Activated CD8-positive, alpha-beta T cell treated with anti-CD3 and anti-CD28 coated beads, Interleukin-2, amount 10 ng/mL, durations not matched to agents 7 days and 5 days (primary cell): ENCODE measurements at places on chromosomes 11 and 22.
A peak's percentile ranks its signal among the peaks of the same experiment; 100 is the strongest.

GRCh38 chr11:64090806-64091516 lies 55.2 kb downstream of the FLRT1 start:
- no peak overlapping the region for H3K4me3 ChIP-seq
- H3K4me1 ChIP-seq: peaks cover 11% of the 10 kb centered on the region
- H3K27ac ChIP-seq: no peak overlapping the region
- no peaks in the 10 kb centered on the region for H3K36me3 ChIP-seq

DNA sequence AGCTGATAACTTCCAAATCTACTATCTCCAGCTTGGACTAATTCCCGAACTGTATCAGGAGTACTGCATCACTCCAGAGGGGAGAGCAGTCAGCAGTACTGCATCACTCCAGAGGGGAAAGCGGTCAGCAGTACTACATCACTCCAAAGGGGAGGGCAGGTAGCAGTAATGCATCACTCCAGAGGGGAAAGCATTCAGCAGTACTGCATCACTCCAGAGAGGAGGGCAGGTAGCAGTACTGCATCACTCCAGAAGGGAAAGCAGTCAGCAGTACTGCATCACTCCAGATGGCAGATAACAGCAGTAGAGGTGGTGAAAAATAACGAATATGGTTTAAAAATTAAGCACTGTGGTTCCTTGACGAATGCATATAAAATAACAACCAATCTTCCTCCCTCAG lies 8.4 kb downstream of the CWC15 start:
- H3K4me1 ChIP-seq: no peaks in the 10 kb centered on the region
- H3K27ac ChIP-seq: no peak overlapping the region
- no peaks in the 10 kb centered on the region for H3K27me3 ChIP-seq
- no peak overlapping the region for H3K4me3 ChIP-seq
- DNase-seq: no peak
- peaks cover 69% of the 10 kb centered on the region for H3K36me3 ChIP-seq

DNA sequence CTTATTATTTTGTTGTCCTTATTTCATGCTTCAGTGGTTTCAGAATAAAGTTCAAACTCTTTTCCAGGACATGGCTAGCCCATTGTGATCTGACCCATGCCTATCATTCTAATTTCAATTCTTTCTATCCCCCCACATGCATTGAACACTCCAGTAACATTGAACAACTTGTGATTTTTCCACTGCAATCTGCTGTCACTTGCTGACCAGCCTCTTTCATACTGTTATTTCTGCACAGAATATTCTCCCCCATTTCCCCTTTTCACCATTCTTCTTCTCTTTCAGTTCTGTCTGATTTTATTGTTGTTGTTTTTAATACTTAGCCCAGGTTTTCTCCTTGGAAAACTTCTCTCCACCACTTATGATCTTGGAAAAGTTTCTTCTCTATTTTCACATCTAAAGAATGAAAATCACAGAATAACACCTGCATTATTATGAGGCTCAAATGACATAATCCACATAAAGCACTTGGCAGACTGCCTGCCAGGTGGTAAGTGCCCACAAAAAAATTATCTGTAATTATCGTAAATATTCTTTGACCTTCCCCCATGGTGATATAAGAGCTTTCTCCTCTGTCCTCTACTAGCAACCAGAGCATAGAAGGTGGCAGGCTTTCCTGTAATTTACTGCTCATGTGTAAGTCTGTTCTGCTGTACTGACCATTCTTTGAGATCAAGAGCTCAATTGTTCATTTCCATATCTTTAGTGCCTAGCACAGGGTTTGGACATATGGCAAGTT lies 51.9 kb upstream of the EED start:
- peak overlapping the region; percentile 75 for H3K4me3 ChIP-seq
- H3K27me3 ChIP-seq: peaks cover 9% of the 10 kb centered on the region
- peaks cover 18% of the 10 kb centered on the region for H3K4me1 ChIP-seq
- no peak for DNase-seq
- H3K27ac ChIP-seq: peak overlapping the region; percentile 36
- peaks cover 6% of the 10 kb centered on the region for H3K36me3 ChIP-seq

DNA sequence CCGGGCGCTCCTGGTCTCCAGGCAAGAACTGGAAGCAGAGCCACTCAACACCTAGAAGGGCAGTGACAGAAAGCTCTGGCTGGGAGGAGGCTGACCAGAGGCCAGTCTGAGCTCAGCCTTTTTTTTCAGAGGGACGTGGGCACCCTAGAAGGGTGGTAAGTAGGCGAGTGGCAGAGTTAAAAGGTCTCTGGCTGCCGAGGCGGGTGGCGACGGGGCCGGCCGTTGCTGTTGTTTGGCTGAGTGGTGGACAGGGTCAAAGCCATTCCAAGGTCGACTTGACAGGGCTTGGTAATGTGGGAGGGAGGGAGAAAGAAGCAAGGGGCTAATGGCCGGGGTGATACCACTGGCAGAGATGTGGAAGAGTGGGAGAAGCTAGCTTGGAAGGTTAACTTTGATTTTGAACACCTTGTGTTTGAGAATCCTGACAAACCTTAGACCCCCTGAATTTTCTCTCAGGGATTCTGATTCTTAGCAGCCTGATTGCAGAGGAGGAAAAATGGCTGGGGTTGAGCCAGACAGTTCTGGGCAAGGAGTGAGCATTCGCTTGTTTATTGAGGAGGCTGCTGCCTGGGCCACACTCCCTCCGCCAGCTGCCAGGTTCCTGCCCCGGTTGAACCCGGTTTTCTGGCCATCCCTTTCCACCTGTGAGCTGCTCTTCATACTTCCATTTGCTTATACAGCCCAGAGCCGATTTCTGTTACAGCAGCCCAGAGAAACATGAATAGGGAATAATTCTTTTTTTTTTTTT lies 868 bp upstream of the SYCE3 start:
- DNase-seq: no peak
- peaks cover 14% of the 10 kb centered on the region for H3K27me3 ChIP-seq
- H3K36me3 ChIP-seq: peaks cover 6% of the 10 kb centered on the region

- H3K4me1 ChIP-seq: no peaks in the 10 kb centered on the region
- no peak for DNase-seq
- H3K27ac ChIP-seq: no peak overlapping the region
- H3K27me3 ChIP-seq: no peaks in the 10 kb centered on the region
- H3K4me3 ChIP-seq: no peak overlapping the region
Measured at GRCh38 chr11:110947096-110947495, 234.9 kb upstream of the ARHGAP20 start.

GRCh38 chr11:112719736-112720525 lies 241.3 kb upstream of the NCAM1 start:
- no peak overlapping the region for H3K27ac ChIP-seq
- no peaks in the 10 kb centered on the region for H3K4me1 ChIP-seq
- H3K4me3 ChIP-seq: no peak overlapping the region
- DNase-seq: no peak

DNA sequence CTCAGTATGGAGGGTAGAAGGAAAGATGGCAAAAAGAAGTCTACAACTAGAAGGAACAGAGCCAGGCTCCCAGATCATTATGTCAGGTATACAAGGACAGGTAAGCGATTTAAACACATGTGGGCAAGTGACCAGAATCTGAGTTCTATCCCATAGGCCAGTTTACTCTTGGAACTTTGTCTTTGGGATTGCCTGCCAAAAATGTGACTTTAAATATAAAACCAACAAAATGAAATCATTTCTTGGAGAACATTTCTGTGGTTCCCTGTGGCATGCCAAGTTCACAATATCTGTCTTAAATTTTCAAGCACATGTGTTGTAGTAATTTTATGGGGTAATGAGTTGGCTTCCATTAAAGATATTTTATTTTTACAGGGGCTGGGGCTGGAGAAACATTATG lies 141.0 kb downstream of the SLC17A6 start:
- H3K27me3 ChIP-seq: no peaks in the 10 kb centered on the region
- no peak overlapping the region for H3K27ac ChIP-seq
- no peak overlapping the region for H3K4me3 ChIP-seq
- no peaks in the 10 kb centered on the region for H3K4me1 ChIP-seq

- H3K4me3 ChIP-seq: no peak overlapping the region
- H3K4me1 ChIP-seq: no peaks in the 10 kb centered on the region
- H3K36me3 ChIP-seq: no peaks in the 10 kb centered on the region
Measured at GRCh38 chr11:76410851-76411357, 29.8 kb downstream of the GVQW3 start.

DNA sequence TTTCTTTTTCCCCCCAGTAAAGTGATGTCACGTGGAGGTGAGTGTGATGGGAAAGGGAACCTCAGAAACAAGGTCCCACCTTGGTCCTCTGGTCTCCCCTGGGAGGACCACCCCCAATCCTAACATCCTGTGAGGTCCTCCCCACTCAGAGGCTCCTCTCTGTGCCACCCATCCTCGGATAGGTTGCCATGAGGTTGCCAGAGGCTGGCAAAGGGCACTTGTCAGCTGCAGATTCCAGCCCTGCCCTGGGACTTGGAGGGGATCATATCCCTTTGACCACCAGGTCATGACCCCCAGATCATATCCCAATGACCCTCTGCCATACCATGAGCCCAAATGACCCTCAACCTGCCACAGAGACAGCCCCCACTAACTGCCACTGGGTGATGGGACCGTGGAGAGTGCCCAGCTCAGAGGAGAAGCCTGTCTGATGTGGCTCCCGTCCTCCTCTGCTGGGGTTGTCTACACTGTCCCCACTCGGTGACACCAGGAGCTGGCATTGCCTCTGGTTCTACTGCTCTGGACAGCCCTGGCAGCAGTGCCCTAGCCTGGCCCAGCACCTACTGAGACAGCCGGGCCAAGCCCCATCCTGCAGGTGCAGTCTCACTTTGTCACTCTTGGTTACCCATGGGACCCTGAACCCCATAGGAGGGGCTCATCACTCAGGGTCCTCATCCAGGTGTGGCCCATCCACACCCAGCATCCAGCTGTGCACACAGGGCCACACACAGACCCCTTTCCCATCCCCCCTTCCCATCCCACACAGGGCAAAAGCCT lies 90.2 kb upstream of the KCNQ1OT1 start:
- peaks cover 2% of the 10 kb centered on the region for H3K4me1 ChIP-seq
- no peak for DNase-seq
- no peak overlapping the region for H3K4me3 ChIP-seq
- no peaks in the 10 kb centered on the region for H3K36me3 ChIP-seq
- H3K27me3 ChIP-seq: peaks cover 6% of the 10 kb centered on the region

DNA sequence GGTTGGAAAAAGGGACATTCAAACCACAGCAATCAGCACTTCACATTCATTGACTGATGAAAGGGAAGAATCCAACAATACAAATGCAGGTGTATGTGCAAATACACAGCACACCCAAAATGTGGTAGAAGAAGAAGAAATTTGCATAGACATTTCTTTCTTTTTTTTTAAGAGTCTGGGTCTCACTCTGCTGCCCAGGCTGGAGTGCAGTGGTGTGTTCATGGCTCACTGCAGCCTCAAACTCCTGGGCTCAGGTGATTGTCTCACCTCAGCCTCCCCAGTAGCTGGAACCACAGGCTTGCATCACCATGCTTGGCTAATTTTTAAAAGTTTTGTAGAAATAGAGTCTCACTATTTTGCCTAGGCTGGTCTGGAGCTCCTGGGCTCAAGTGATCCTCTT lies 21.9 kb downstream of the CARS1 start:
- peaks cover 69% of the 10 kb centered on the region for H3K36me3 ChIP-seq
- H3K27ac ChIP-seq: no peak overlapping the region
- H3K27me3 ChIP-seq: no peaks in the 10 kb centered on the region
- peaks cover 48% of the 10 kb centered on the region for H3K4me1 ChIP-seq

DNA sequence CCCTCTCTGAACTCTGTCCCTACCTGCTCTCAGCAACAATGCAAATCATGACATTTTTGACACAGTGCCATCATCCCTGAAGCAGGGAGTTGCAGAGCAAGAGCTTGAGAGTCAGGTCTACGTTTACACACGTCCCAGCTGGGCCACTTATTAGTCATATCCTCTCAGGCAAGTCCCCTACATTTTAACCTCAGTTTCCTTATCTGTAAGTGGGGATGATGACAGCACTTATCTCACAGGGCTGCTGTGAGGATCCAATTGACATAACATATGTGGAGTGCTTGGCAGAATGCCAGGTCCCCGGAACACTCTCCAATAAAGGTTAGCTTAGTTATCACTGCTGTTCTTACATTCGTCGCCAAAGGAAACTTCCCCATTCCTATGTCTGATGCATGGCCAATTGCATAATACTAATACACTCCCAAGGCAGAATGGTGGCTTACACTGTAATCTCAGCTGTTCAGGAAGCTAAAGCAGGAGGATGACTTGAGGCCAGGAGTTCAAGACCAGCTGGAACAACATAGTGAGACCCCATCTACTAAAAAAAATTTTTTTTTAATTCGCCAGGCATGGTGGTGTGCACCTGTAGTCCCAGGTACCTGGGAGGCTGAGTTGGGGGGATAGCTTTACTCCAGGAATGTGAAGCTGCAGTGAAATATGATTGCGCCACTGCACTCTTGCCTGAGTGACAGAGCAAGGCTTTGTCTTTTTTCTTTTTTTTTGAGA lies 16.6 kb downstream of the ASCC2 start:
- H3K4me1 ChIP-seq: peaks cover 16% of the 10 kb centered on the region
- peak overlapping the region; percentile 80 for H3K27ac ChIP-seq
- DNase-seq: peak; percentile 63
- H3K36me3 ChIP-seq: peaks cover 62% of the 10 kb centered on the region

DNA sequence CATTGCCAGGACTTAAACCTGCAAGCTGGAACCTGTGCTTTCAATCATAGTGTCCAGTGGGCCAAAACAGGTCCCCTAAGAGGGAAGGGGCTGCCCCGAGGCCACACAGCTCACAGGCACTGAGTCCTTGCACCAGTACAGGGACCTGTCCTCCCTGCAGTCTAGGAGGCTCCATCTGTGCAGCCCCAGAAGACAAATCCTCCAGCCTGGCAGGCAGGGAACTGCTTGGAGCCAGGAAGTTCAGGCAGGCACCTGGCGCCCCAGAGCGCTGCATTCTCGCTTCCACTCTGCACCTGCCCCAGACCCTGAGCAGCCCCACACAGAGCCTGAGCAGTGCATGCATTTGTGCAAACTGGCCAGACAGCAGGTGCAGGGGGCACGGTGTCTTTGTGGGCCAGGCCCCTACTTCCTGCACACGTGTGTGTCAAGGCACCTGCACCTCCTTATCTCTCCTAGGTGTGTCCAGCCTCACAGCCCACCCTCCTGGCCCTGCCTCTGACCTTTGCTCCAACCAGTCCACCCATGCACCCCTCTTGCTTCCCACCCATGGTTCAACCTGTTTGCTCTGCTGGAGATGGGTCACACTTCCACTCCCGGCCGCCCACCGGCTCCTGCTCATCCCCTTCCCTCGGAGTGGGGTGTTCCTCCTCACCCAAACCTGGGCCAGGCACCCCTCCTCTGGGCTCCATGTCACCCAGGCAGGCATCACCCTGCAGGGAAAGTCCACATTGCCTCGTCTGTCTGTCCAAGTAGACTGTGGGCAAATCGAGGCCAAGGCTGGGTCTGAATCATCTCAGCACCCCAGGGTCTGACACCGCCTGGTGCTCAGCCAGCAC lies 19.0 kb downstream of the LINC01488 start:
- no peaks in the 10 kb centered on the region for H3K36me3 ChIP-seq
- H3K4me1 ChIP-seq: peaks cover 6% of the 10 kb centered on the region

DNA sequence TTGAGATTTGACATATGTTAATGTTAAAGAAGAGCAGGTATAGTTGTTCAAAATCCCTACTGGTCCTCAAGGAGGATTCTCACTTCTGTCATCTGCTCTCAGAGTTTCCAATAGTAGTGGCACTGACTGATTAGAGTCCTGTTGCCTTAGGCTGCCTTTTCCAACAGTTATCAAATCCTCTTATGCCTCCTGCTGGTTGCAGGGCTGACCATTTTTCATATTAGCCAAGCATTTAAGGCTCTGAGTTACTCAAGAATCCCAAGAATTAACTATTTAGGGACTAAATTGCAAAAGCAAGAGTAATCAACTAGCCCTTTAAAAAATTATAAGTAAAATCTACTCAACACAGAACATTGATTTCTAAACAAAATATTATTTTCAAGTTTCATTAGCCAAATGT lies 212.0 kb upstream of the CHORDC1 start:
- H3K4me3 ChIP-seq: no peak overlapping the region
- peaks cover 2% of the 10 kb centered on the region for H3K27me3 ChIP-seq
- H3K4me1 ChIP-seq: no peaks in the 10 kb centered on the region
- no peak for DNase-seq

- H3K27ac ChIP-seq: no peak within 1 kb of the TSS
- peaks cover 25% of the 10 kb centered on the region for H3K4me1 ChIP-seq
- no peaks in the 10 kb centered on the region for H3K27me3 ChIP-seq
- DNase-seq: no peak
Measured at GRCh38 chr11:57761301-57762234, at the start of gene CTNND1. Gene CTNND1, plus strand, starts transcription at chr11:57761802. Its CDS starts 29,677 bp downstream, at chr11:57791479.
